BJ (cell line): ENCODE measurements at places on chromosomes 5 and 9.

DNA sequence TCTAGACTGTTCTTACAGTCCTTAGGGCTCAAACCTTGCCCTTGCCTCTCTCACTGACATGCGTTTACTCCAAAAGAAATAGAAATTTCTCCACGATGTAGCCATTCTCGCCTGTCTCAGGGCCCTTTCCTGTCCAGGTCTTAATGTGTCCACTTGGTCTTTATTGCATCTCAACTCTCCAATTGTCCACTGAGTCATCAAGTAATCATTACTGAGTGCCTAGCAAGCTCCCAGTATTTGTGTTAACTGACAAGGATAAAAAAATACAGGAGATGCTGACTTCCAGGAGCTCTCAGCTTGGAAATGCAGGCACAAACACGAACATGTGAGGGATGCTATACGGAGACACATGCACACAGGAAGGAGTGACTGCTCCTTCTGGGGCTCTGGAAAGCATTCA lies 147.3 kb downstream of the ARSB start:
- DNase-seq = no peak

DNA sequence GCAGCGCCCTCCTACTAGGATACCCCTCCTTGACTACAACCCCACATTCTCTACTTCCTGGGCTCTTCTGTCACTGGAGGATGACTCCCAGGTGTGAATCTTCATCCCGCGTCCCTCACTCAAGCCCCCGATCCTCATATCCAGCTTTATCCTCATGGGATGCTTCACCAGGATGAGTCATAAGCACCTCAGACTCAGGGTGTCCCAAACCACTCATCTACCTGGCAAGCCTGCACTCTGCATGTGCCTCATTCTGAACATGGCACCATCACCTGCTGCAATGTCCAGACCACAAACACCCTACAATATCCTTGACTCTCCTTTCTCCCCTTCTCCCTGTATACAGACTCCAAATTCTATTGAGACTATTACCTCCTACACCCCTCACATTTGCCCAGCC lies 1.5 kb upstream of the TGFBI start:
- no peak for DNase-seq

DNA sequence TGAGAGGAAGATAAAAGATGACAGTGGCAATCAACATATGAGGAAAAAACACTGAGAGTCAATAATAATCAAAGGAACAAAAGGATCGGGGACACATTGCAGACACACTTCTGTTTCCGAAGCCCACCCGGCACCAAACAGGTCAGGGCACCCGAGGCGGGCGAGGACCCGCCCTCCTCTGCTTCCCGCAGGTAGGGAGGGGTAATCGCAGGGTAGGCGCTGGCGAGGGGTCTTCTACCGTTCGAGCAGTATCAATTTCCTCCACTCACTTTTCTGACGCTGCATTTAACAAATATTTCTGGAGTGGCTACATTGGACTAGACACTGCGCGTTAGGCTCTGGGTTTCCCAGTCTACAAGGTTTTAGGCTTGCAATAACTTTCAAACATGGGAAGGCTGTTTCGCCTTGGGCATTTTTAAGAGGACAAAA lies 1.3 kb downstream of the TXN start:
- DNase-seq = no peak

GRCh38 chr5:149304195-149305078 lies 32.8 kb downstream of the AFAP1L1 start:
- no peak for DNase-seq

DNA sequence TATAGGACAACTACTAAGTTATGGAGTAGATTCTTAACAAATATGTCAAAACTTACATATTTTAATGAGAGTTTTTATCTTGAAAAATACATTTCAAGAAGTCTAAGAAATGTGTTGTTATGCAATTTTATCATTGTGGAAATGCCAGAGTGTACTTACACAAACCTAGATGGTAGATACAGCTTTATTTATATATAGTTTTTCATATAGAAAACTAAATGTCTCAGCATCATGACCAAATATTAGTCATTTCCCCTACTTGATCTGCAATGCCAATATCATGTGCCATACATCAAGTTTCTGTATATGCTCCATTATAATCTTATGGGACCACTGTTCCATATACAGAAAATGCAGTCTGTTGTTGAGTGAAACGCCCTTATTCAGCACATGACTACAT lies 28.7 kb downstream of the CAST start:
- no peak for DNase-seq

- no peak for DNase-seq
Measured at GRCh38 chr5:115179394-115180164, 9.9 kb upstream of the TRIM36 start.

GRCh38 chr5:138951091-138951985 lies 76.2 kb upstream of the LRRTM2 start:
- no peak for DNase-seq

DNA sequence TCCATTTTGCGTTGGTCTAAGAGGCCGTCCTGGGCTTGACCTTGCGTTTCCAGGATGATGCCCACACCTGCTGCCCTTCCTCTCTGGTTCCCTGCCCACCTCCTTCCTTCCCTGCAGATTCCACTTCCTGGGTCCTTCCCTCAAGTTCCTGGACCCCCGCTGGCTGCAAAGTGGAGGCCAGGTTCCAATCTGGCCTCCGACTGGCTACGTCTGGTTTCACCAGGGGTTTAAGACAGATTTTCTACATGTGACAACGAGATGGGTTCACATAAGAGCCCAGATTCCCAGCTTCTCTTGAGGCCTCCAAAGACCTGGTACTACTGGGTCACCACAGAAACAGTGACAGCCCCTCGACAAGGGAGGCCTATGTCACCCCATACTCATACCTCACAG lies 2.1 kb downstream of the MGAT4B start:
- DNase-seq = no peak

- no peak for DNase-seq
Measured at GRCh38 chr9:126395439-126396212, 69.0 kb downstream of the MVB12B start.

- DNase-seq = no peak
Measured at GRCh38 chr9:3835393-3835792, 309.6 kb upstream of the RFX3 start.

GRCh38 chr5:52844885-52845284 lies 57.2 kb downstream of the ITGA1 start:
- DNase-seq = no peak

DNA sequence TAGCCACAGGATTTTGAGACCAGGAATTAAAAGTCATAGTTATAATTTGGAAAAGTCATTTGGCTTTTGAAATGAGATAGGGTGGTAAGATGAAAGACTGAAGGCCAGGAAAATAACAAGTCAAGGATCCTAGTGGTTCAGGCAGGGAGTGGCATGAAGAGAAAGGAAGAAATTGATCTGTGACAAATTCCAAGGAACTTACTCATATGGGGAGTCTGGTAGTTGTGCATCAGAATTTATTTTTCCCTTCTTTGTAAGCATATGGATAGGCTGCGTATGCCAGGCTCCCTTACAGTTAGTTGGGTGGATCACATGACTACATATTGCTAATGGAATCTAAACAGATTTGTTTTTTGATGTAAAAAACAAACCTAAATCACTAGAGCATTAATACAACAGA lies 21.0 kb downstream of the ISL1 start:
- DNase-seq = no peak

GRCh38 chr5:96279801-96280542 lies 153.1 kb downstream of the PCSK1 start:
- no peak for DNase-seq
